ENCODE measurements at places on chromosomes 6 and 20. TPM values are rescaled to one million over a fixed set of nuclear protein-coding genes. Genes with fewer than 3 reads are reported as not detected.

Gene TMC2
- not detected for total RNA-seq

Gene GUCA1A
- not detected for total RNA-seq

Gene MAFB
- total RNA-seq: 3.3 TPM

Gene NKX2-4
- total RNA-seq: not detected

Gene FAM110A
- total RNA-seq: 4.8 TPM

Gene TASP1
- 11.3 TPM for total RNA-seq

Gene FNDC1
- total RNA-seq: not detected

Gene SLC16A10
- total RNA-seq: 13.8 TPM

DNA sequence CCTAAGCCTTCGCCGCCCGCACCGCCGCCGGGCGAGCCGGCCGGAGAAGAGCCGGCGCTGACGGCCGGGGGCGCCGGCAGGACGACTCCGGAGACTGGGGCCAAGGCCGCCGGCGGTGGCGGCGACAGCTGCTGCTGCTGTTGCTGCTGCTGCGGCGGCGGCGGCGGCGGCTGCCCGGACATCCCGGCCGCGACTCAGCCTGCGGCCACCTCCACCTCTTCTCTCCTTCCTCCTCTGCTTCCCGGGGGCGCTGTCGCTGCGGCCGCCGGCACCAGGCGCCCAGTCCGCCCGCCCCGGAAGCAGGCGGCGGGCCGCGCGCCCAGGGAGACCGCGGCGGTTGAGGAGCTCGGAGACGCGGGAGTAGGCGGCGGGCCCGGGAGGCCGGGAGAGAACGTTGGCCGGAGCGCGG, 307 bp downstream of the RANBP9 start:
- H3K27ac ChIP-seq: no peak overlapping the region
- no peaks in the 10 kb centered on the region for H3K27me3 ChIP-seq
- no peaks in the 10 kb centered on the region for H3K36me3 ChIP-seq
- no peak overlapping the region for H3K4me3 ChIP-seq
- no peak for DNase-seq
- peaks cover 29% of the 10 kb centered on the region for H3K4me1 ChIP-seq

GRCh38 chr6:113524826-113525225, 332.3 kb upstream of the MARCKS start:
- H3K4me1 ChIP-seq: no peaks in the 10 kb centered on the region
- no peaks in the 10 kb centered on the region for H3K27me3 ChIP-seq
- no peaks in the 10 kb centered on the region for H3K36me3 ChIP-seq
- no peak overlapping the region for H3K27ac ChIP-seq

- no peaks in the 10 kb centered on the region for H3K36me3 ChIP-seq
- H3K27ac ChIP-seq: no peak overlapping the region
- no peaks in the 10 kb centered on the region for H3K4me1 ChIP-seq
- no peak overlapping the region for H3K4me3 ChIP-seq
- no peak for DNase-seq
- no peaks in the 10 kb centered on the region for H3K27me3 ChIP-seq
Measured at GRCh38 chr6:119355157-119355556, 5.6 kb upstream of the MAN1A1 start.

DNA sequence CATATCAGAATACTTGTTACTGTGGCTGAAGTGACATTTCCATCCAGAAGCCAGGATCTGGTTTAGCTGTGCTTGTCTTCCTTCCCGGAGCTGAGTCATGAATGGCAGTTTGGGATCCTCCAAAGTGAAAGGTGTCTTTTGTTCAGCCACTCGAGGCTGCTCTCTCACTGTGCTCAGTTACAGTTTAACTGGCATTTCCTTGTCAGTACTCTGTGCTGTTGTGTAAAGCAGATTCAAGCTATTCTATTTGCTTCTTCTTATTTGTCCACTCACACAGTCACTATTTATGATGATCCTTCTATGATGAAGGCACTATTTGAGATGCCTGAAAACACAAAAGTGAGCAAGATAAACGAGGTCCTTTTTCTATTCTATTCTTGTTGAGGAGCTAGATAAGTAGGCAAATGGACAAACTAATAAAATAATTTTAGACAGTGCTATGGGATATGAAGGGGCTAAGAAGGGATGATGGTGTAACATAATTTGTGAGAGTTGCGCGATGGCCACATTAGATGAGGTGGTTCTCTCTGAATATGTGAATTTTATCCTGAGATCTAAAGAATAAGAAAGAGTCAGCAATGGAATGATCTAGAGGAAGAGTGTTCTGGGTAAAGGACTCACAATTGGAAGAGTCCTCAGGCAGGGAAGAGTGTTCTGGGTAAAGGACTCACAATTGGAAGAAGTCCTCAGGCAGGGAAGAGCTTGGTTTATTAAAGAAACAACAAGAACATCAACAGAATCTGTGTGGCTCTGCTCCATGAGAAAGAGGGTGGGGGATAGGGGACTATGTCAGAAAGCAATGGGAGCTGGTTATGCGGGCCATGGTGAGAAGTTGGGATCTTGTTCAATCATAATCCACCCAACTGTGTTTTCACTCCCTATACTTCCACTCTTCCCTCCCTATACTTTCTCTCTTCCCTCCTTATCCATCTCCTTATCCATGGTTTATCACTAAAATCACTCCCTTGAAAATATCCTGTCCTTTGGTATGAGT, 40.1 kb downstream of the CYP24A1 start:
- H3K27ac ChIP-seq: no peak overlapping the region
- H3K36me3 ChIP-seq: no peaks in the 10 kb centered on the region
- no peaks in the 10 kb centered on the region for H3K4me1 ChIP-seq
- H3K27me3 ChIP-seq: peaks cover 5% of the 10 kb centered on the region
- H3K4me3 ChIP-seq: no peak overlapping the region
- DNase-seq: no peak

GRCh38 chr6:16277101-16277981, 39.0 kb downstream of the GMPR start:
- no peak overlapping the region for H3K27ac ChIP-seq
- no peaks in the 10 kb centered on the region for H3K4me1 ChIP-seq
- no peaks in the 10 kb centered on the region for H3K36me3 ChIP-seq
- no peaks in the 10 kb centered on the region for H3K27me3 ChIP-seq
- DNase-seq: no peak
- no peak overlapping the region for H3K4me3 ChIP-seq

DNA sequence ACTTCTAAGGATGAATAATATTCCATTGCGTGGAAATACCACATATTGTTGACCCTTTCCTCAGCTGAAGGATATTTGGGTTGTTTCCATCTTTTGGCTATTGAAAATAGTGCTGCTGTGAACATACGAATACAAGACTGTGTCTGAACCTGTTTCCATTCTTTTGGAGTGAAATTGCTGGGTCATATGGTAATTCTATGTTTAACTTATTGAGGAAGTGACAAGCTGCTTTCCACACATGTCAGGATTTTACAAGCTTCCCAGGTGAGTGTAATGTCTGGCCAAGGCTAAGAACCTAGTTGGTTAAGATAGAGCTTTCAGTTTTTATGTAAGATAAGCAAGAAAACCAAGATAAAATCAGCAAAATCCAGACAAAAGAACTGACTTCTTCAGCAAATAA, 48.8 kb downstream of the PPP1R3G start:
- no peaks in the 10 kb centered on the region for H3K36me3 ChIP-seq
- H3K4me3 ChIP-seq: no peak overlapping the region
- H3K4me1 ChIP-seq: no peaks in the 10 kb centered on the region
- no peaks in the 10 kb centered on the region for H3K27me3 ChIP-seq

GRCh38 chr20:16479666-16480065, 93.6 kb downstream of the KIF16B start:
- no peaks in the 10 kb centered on the region for H3K27me3 ChIP-seq
- H3K27ac ChIP-seq: no peak overlapping the region
- no peak for DNase-seq
- H3K36me3 ChIP-seq: peaks cover 2% of the 10 kb centered on the region
- H3K4me3 ChIP-seq: no peak overlapping the region

GRCh38 chr6:72624557-72625160, 2.8 kb downstream of the KCNQ5 start:
- no peaks in the 10 kb centered on the region for H3K27me3 ChIP-seq
- H3K36me3 ChIP-seq: no peaks in the 10 kb centered on the region
- no peak overlapping the region for H3K27ac ChIP-seq
- DNase-seq: no peak
- peaks cover 32% of the 10 kb centered on the region for H3K4me1 ChIP-seq

GRCh38 chr6:39378175-39378959, 55.9 kb upstream of the KCNK16 start:
- no peaks in the 10 kb centered on the region for H3K27me3 ChIP-seq
- no peak for DNase-seq
- H3K36me3 ChIP-seq: no peaks in the 10 kb centered on the region
- H3K27ac ChIP-seq: no peak overlapping the region
- no peaks in the 10 kb centered on the region for H3K4me1 ChIP-seq
